ENCODE measurements at places on chromosomes 6 and 20.

DNA sequence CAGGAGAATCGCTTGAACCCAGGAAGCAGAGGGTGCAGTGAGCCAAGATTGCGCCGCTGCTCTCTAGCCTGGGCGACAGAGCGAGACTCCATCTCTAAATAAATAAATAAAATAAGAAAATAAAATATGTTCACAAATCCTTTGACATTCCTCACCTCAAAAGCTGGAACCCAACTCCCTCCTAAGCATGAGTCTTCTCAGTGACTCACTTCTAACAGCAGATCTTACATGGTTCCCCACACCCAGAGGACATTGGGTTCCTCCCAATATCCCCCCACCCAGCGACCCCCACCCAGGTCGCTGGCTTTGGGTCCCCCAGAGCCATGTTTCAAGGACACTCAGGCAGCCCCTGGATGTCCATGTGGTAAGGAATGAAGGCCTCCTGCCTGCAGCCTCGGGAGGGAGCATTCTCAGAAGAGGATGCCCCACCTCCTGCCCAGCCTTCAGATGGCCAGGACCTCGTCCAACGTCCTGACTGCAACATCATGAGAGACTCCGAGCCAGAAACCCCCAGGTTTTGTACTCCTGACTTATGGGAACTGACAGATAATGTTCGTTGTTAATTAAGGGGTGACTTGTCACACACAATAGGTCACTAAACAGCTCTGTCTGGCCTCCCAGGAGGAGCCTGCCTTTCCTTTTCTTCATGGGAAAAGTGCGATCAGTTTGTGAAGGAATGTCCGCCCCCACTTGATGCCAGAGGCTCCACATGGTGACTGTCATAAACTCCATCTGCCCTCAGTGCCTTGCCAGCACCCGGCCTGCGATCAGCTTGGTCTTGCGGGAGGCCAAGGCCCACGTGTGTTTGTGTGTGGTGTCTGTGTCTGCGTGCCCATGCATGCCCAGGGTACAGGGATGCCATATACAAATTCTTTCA is 10.1 kb upstream of the GMEB2 start:
- peak; percentile 22 for DNase-seq

GRCh38 chr6:130366107-130367005 is 539 bp downstream of the TMEM200A start:
- DNase-seq: peak; percentile 61

GRCh38 chr6:118775381-118775780 is 118.6 kb upstream of the ASF1A start:
- no peak for DNase-seq

DNA sequence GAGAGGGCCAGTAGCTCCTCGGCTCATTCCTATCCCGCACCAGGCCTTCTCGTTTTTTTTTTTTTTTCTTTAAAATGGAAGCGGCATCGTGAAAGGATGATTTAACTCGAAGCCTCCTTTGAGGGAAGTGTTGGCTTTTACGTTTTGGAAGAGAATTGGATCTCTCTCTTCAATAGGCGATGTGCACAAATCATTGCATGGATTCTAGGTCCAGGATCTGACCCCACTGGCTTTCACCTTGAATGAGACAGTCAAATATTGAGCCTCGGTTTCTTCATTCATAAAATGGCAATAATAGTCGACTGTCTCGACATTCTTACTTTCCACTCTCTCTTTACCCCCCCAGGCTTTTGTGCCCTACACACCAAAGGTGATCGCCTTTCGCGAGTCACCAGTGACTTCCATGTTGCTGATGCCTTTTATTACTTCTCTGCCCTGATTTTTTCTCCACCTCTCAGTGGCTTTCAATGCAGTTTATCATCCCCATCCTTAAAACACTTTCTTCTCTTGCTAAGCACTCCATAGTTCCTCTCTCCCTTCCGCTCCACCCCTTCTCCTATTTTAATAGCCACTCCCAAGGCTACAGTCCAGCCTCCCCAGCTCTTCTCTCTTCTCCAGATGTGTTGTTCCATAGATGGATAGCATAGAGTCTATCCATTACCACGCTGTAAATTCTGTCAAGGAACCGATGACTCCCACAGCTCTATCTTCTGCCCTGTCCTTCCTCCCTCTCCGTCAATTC is 473 bp upstream of the DTNBP1 start:
- DNase-seq: no peak

GRCh38 chr6:106083618-106084017 is 2.5 kb upstream of the PRDM1 start:
- no peak for DNase-seq

DNA sequence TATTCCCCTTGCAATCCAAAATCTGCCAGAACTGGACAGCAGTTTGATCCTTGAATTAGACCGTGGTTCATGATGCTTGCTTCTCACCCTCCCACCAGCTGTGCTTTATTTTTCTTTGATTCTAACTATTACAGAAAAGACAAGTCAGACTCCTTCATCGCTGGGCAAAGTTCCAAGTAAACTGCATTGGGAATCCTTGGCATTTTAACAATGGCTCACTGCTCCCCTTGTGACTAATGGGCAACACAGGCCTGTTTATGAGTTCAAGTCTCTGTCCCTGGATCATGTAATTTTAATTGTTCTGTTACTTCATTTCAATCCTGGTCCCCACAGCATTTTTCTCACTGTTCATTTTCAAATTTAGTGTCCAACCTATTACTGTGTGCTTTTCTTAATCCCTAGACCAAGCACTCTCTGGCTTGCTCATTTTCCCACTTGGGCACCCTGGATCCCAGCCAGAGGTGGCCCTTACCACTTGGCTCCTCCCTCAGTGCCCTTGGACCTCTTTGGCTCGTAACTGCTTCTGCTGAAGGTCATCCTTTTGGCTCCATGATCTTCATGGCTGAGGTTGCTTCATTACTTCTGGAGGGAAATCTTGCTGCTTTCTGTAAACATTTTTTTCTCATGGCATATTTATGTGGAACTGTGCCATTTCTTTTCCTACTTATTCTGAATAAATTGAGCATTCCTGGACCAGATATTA is 32.8 kb downstream of the PSMB9 start:
- DNase-seq: peak; percentile 78

- DNase-seq: peak; percentile 79
Observed at GRCh38 chr20:53865901-53866793, 204.2 kb downstream of the BCAS1 start.

DNA sequence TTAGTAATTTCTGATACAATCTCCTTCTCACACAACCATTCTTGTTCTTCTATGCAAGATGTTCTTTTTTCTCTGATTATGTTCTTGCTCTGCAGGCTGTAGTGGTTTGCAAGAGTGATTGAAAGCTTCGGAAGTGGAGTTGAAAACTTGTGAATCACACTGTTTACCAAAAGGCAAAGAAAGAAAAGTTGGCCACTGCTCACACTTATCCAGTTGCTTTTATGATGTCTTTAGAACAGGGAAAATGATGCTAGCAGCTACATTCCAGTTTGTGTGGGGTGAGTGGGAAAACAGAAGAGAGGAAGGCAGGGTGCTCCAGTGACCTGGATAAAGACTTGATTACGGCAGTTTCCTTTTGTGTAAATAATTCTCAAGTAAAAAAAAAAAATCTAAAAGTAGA is 583.3 kb downstream of the TENT5A start:
- peak; percentile 46 for DNase-seq

GRCh38 chr20:44745598-44746366 is at the start of gene KCNK15:
KCNK15 (plus strand) TSS chr20:44745865; CDS start chr20:44745911, 46 bp downstream.
- DNase-seq: peak; percentile 26

DNA sequence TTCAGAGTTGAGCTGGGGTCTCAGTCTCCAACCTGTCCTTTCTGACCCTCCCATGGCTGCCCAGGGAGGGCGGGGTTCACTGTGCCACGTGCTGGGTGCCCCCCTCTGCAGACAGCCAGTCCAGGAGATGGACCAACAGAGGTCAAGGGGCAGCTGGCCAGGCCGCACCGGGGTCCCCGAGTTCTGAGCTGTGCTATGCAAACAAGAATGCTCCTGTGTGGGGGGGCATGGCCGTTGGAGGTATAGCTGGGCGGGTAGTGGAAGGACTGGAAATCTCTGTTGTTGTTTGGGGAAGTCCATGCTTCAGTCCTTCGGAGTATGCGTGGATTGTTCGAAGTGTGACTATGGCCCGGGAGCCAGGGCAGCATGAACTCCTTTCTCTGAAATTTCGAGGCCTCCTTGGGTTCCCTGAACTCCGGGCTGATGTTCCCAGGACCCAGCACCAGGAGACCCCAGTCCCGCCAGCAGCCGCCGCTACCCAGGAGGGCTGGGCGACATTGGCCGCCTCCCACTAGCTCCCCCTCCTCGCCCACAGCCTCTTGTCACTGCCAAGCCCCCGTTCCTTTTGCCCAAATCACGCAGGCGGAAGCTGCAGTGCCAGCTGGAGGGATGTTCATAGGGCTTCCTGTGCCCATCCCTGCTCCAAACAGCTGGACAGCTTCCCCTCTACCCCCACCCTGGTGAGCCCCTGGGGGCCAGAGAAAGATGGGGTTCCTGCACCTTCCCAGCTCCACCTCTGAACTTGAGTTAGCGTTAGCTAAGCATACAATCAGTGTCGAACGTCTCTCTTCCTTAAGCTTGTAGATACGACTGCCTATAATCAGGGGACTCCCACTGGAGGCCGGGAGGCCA is 126.6 kb downstream of the TAF4 start:
- no peak for DNase-seq

DNA sequence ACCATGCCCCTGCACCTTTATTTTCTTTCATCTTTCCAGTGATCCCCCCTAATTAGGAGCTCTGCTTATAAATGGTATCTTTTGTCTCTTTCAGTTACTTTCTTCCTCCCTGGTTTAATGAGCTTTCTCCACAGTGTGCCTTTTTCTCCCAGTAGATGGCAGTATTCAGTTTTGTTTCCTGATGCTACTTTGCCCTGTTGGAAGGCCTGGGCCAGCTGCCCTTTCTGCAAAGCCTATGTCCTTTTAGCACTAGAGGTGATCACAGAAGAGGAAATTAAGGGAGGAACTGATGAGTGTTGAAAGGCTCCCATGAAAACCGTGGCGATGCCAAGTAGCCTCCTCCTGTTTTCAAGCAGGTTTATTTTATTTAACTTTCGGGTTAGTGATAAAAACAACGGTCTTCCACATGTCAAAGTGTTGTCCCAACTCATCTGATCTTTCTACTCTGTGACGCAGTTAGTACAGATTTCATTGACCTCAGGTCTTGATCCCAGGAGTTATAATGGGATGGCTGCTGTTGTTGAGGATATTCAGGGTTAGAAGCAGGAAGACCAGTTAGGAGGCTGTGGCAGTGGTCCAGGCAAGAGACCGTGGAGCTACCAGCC is 184.2 kb upstream of the BMP2 start:
- peak; percentile 62 for DNase-seq

GRCh38 chr6:84249724-84250123 is 22.3 kb upstream of the CEP162 start:
- DNase-seq: no peak

- DNase-seq: no peak
Observed at GRCh38 chr6:6008648-6009421, 2.1 kb upstream of the NRN1 start.

DNA sequence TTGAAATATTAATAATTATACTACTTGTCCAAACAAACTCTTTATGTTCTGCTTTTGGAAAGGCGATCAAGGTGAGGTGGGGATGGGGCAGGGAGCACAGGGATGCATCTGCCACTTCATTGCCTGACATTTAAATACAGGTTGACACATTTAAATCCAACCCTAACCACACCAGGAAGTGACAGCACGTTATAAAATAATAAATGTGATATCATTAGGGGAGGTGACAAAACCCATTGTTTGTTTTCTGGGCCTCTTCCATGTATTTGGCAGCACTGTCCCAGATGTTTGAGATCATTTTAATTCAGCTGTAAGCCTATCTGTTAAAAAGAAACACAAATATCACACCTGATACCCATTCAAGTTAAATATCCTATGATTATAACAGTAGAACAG is 342.4 kb upstream of the ARID1B start:
- no peak for DNase-seq

GRCh38 chr6:151749341-151749740 is 58.1 kb upstream of the ESR1 start:
- DNase-seq: no peak

GRCh38 chr6:47403801-47404200 is 73.8 kb upstream of the CD2AP start:
- no peak for DNase-seq

DNA sequence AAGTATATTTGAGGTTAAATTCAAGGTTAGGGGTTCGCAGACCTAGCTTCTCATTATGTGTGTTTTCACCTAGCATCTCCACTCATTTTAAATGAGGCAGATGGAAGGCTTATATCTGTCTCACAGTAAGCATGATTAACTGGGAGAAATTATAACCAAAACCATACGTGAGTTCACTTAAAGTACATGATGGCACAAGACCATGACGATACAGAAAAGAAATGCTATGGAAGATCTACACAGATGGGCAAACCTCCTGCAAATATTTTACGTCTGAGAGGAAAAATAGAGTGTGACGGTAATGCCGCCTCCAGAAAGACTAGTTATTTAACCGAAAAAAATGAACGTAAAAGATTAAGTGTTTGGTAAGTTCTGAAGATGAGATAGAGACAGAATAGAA is 337.8 kb downstream of the FARS2 start:
- DNase-seq: no peak

- no peak for DNase-seq
Observed at GRCh38 chr20:58260006-58260405, 31.6 kb upstream of the ANKRD60 start.

DNA sequence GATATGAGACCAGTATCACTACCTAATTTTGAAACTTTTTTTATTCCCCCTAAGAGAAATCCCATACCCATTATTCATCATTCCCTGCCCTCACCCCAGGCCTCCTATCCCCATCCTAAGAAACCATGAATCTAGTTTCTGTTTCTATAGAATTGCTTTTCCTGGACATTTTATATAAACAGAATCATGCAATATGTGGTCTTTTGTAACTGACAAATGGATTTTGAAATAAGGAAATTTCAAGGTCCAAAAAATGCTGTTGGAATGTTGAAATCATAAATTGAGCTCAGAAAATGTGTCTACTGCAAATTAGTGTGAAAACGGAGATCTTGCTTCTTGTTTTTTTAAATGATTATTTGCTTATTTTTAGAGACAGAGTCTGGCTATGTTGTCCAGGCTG is 25.1 kb downstream of the RNF217 start:
- no peak for DNase-seq

- DNase-seq: peak; percentile 15
Observed at GRCh38 chr20:15241681-15242080, 904.3 kb upstream of the FLRT3 start.

DNA sequence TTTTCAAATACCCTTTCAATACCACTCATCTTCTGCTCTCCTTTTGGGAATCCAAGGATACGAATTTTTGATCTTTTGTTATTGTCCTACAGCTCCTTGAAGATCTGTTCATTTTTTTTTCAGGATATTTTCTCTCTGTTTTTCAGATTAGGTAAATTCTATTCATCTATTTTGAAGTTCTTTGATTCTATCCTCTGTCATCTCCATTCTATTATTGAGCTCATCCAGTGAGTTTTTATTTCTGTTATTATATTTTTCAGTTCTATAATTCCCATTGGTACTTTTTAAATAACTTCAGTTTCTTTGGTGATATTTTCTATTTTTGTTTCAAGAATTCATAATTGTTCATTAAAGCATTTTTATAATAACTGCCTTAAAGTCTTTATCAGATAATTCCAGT is 14.7 kb upstream of the ADTRP start:
- DNase-seq: no peak

- DNase-seq: peak; percentile 95
Observed at GRCh38 chr6:144675231-144675861, 390.2 kb downstream of the UTRN start.

Data from iris pigment epithelial cell (primary cell).